ENCODE measurements at places on chromosomes 5 and 9. TPM values are rescaled to one million over a fixed set of nuclear protein-coding genes. Genes with fewer than 3 reads are reported as not detected.

The GDA gene
- not detected for total RNA-seq

GRCh38 chr5:154145268-154145667 is 45.3 kb upstream of the GALNT10 start:
- DNase-seq: no peak
- no peaks in the 10 kb centered on the region for H3K36me3 ChIP-seq
- H3K4me3 ChIP-seq: no peak overlapping the region
- H3K4me1 ChIP-seq: no peaks in the 10 kb centered on the region
- H3K27me3 ChIP-seq: no peaks in the 10 kb centered on the region

DNA sequence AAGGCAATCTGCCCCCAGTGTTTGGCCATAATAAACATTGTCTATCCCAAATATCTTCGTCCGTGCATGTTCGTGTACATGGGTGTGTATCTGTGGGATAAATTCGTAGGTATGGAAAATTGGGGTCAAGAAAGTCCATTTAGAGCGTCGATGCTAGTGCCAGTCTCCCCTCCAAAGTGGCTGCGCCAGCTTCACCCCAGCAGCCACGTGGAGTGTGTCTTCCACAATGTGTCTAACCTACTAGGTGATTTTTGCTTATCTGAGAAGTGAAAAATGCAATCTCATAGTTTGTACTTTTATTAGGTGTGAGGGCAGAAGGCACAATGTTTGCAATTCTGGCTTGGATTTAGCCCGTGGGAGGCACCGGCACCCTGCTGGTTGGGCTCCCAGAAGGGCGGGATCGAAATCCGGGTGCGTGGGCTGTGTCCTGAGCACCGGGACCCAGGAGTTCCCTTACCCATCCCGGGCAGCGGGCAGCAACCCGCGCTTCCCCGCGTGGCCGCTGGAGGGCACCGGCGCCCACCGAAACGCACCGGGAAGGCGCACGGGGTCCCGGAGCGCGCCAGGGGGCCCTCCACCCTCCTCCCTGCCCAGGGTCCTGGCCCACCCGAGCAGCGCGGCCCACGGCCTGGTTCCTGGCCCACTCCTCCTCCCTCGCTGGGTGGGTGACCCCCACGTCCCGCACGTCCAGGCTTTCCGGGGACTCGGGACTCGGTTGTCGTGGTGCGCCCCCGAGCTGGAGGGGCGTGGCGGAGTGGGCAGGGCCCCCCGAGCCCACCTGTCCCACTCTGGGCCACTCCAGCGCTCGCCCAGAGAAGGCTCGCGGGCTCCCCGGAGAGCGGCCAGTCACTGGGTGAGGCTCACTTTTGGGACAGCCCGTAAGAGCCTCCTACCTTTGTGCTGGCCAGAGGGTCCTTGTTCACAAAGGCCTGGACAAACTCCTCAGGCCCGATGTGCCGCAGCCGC is 55.4 kb upstream of the RNF130 start:
- no peaks in the 10 kb centered on the region for H3K36me3 ChIP-seq
- peaks cover 2% of the 10 kb centered on the region for H3K4me1 ChIP-seq
- H3K27me3 ChIP-seq: no peaks in the 10 kb centered on the region

The GFI1B gene
- total RNA-seq: 0.41 TPM

DNA sequence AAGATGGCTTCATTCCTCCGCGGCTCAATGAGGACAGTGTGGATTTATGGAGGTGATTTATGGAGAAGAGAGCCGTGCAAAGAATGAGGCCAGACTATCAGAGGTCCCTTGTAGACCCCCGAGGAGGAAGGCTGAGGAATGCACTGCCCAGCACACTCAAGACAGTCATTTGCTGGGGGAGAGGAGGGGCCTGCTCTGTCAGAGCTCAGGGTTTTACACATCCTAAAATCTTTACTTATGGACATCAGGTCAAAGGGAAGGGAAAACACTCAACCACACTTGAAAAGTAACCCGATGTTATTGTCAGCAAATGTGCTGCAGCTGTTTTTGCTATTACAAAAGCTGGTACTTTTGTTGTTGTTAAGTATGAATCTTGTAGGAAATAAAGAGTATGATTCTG is 289.5 kb downstream of the SLIT3 start:
- no peak for DNase-seq
- no peaks in the 10 kb centered on the region for H3K4me1 ChIP-seq
- H3K27ac ChIP-seq: no peak overlapping the region
- H3K36me3 ChIP-seq: no peaks in the 10 kb centered on the region
